Spinal cord (tissue), 10 donors: ENCODE measurements at places on chromosomes 16 and 17.

DNA sequence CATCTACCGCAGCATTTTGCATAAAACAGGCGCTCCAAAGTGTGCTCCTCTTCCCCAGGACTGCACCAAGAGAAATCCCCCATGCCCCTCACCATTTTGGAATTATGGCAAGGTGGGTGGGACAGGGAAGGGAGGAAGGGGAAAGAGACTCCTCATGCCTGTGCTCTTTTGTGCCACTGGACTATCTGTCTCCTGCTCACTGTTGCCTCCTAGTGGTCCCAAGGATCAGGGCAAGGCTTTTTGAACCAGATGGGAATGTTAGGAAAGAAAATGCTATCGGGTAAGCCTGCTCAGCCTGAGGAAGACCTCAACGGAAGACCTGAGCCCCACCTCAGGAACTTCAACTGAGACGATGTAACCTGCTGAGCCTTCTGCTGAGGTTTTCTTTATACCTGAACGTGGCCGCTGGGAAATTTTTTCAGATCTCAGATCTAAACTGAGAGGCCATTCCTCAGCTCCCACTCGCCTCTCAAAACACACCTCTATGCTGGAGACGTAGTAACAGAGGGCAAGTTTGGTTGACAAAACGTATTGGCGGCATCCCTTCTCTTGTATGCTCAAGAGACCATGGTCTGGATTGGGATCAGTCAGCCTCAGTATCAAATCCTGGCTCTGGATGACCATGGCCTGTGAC lies 58.3 kb downstream of the SPACA3 start:
- no peak for DNase-seq

DNA sequence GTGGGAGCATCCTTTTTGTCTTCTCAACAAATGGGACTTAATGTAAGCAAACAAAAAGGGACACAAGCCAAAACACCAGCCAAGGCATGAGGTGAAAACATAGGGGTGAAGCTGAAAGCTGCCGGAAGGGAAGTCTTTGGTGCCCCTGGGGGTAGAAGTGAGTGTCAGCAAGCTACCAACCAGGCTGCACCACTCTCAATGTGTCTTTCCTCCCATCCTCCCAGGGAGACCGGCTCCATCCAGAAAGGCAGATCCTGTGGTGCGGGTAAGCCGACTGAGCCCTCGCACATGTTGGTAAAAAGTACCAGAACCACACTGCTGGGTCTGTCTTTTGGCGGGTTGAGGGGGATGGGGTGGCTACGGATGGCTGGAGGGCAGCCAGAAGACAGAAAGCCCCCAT lies 52.0 kb upstream of the SREBF1 start:
- DNase-seq: no peak

DNA sequence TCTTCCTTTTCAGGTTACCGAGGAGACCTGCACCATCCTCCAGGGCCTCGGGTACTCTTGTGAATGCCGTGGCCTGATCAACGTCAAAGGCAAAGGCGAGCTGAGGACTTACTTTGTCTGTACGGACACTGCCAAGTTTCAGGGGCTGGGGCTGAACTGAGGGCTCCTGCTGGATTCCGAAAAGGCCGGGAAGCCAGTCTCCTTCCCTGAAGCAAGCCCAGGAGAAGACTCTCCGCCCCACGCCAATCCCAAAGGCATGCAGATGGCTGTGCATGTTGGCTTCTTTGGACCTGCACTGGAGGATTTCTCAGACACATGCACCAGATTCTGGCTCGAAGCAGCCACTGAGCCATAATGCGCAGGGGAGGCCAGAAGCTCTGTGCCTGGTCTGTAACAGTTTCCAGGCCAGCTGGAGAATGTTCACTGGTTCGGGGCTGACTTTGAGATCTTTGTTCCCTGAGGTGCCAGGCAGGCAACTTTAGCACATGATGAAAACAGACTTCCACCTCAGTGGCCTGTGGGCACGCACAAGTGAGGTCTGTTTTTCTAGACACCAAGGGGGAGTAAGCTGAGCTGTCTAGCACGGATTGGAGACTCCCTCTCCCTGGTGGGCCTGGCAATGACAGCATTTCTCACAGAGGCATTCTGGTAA lies 49.1 kb downstream of the ADCY7 start:
- no peak for DNase-seq

- DNase-seq: no peak
These were observed 30.5 kb downstream of the SLC5A11 start for GRCh38 chr16:24876231-24876630.
